ENCODE measurements at places on chromosomes 2 and 18. TPM values are rescaled to one million over a fixed set of nuclear protein-coding genes. Genes with fewer than 3 reads are reported as not detected.

- no peak for DNase-seq
Measured at GRCh38 chr2:215888680-215889079, 124.7 kb downstream of the MREG start.

GRCh38 chr2:155513248-155513647 lies 814.8 kb downstream of the KCNJ3 start:
- DNase-seq = no peak

DNA sequence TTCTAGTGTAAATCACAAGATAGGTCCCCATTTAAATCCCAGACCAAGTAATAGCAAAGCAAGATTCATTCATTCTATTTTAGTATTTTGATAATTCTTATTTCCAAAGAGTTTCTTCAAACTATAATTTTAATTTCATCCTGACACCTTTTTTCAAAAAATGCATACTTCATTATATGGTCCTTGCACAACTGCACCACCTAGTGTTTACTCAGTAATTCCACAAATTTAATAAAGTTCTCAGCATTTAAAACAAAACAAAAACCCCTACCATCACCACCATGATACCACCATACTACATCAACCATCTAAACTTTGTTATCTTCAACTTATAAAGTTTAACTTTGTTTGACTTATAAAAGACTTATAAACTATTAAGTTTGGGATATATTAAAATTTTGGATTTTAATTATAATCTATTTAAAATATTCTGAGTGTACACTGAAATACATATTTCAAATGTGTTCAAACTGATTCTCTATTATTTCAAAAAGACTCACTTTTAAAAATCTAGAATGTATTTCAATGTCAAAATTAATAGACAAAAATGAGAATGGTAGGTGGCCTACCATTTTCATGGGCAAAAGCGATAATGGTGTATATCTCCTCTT lies 44.2 kb downstream of the WDPCP start:
- DNase-seq = peak; percentile 10

DNA sequence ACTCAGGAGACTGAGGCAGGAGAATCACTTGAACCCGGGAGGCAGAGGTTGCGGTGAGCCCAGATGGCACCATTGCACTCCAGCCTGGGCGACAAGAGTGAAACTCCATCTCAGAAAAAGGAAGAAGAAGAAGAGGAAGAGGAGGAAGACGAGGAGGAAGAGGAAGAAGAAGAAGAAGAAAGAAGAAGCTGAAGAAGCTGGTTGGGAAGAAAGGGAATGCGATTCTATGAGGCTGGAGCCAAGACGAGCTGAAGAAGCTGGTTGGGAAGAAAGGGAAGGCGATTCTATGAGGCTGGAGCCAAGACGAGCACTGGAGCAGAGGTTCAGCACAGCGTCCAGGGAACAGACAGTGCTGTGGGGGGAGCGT lies 30.3 kb upstream of the TAF1B start:
- DNase-seq = no peak

TLX2 gene
- total RNA-seq = not detected

DNA sequence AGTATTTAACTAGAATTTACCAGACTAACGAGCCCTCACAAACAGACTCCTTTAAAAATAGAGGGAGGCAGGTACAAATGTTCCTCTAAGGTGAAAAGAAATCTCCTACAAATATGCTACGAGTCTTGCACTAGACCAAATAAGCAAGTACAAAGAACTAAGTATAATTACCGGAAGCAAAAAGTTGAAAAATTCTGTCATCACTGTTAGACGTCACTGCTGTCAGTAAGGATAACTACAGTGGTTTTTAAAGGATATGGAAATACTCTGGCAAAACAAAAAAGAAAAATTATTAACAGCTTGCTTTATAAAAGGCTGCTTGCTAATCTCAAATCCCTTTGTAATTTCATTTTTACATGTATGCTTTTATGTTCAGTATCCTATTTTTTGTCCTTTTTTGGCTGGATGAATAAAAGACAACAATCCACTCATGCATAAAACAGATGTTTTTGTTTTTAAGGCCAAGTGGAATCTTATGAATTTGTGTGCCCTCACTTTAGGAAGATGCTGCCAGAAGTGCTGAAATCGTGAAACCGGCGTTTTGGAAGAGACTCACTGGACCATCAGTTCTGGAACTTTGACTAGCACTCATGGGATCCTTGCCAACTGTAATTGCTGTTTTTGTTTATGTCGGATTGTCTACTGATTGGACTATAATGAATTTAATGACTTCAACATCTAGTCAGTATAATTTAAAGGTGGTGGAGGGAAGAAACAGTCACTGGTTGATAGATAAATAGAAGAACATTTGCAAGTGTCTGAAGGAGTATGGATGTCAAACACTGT lies 6.7 kb downstream of the ZNF521 start:
- DNase-seq = no peak

DNA sequence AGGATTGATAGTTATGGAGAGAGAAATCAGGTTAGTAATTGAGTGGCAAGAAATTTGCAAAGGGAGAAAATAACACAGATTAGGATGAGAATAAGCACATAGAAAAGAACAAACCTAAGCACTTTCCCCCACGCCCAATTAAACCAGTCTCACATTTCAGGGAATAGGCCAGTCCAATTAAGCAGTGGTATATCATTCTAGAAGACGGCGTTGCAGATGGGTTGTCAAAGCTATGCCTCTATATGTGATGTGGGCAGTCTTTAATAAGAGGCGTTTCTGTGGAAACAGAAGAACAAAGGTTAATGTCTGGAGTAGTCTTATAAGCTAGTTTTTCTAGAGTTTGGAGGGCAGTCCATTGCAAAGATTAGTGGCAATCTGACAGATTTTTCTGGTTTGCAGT lies 61.6 kb downstream of the B3GNT2 start:
- DNase-seq = no peak

DNA sequence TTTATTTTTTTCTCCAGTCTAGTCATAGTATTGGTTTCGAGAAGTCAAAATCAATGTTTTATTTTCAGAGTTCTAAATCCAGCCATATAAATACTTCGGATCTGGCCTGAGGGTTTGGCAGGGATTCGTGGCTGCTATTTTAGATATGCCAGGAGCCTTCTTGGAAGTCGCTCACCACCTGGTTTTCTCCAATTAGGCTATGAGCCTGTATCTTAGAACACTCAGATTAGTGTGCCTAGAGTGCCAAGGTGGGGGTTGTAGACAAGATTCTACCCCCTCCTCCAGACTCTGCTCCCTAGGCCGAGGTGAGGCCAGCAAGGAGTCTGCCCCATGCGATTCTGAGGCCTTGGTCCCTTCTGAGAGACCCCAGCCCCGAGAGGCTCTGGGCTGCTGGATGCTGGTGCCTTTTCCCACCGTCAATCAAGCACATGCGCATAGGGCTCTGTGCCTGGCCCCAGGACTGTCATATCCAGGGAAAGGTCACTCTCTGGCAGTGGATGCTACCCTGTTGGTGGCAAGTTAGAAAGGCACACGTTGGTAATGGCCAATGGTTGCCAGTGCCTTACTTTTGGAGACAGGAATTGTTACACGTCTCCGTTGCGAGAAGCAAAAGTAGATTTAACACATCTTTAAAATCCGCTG lies 197.1 kb downstream of the AGAP1 start:
- no peak for DNase-seq

All from neural progenitor cell (in vitro differentiated cells).